ENCODE measurements at places on chromosomes 7 and 10.

DNA sequence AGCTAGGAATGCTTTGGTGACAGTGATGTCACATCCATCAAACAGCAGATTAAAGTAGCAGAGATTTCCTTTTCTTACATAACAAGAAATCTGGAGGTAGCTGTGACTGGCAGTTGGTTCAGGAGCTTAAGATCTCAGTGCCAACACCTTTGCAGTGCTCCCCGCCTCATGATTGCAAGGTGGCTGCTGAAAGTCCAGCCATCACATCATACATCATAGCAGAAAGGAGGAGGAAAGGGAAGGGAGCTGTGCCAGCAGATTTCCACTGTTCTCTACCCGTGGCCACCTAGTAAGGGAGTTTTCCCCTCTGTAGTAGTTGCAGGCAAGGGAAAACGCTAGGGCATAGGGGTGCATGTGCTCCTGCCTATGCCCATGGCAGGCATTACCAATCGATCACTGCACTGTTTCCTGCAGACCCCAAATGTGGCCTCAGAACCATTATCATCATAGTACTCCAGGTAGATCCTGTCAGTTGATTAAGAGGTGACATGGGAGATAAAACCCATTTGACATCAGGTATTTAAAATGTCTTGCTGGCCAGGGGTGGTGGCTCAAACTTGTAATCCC lies 57.9 kb upstream of the GTF2IRD1 start:
- DNase-seq, result no peak

DNA sequence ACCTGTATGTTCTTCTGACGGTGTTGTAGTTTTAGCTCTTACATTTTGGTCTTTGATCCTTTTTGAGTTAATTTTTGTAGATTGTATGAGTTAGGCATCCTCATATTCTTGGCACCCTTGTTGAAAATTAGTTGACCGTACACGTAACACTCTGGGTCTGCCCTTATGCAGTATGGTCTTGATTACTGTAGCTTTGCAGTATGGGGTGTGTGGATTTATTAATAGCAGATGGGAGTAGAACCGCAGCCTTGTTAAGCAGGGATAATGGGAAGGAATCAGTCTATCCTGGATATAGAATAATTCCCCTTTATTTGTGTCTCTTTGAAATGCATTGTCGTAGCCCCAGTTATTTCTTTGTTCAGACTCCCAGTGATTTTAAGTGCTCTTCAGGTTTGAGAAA lies 95.5 kb downstream of the UBE3C start:
- no peak for DNase-seq

- DNase-seq, result no peak
Measured at GRCh38 chr10:61272781-61273180, 180.4 kb downstream of the TMEM26 start.

DNA sequence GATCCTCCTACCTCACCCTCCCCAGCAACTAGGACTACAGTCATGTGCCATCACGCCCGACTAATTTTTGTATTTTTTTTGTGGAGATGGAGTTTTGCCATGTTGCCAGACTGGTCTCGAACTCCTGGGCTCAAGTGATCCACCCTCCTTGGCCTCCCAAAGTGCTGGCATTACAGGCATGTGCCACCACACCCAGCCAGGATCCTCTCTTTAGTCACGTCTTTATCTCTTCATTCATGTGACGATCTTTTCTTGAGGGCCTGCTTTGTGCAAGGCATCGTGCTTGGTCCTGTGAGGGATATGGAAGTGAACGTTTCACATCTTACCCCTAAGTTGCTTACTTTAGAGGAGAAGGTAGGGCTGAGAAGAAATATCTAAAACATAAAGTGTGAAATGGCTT lies 21.6 kb downstream of the WBP1L start:
- DNase-seq, result no peak

DNA sequence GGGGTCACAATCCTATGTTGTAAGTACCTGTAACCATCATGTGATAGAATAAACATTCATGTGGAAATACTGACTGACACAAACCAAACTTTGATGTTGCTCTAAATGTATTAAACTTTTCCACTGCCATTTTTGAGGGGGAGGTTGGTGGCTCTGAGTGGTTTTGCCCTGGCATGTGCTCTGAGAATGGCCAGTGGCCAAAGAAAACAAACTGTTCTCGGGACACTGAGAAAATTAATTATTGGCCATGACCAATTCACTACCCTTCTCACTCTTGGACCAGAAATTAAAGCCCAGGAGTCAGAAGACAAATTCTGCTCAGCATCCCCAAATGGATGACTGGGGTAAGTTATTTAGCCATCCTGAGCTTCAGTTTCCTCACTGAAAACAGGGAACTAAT lies 195.9 kb downstream of the XPNPEP1 start:
- DNase-seq, result no peak

DNA sequence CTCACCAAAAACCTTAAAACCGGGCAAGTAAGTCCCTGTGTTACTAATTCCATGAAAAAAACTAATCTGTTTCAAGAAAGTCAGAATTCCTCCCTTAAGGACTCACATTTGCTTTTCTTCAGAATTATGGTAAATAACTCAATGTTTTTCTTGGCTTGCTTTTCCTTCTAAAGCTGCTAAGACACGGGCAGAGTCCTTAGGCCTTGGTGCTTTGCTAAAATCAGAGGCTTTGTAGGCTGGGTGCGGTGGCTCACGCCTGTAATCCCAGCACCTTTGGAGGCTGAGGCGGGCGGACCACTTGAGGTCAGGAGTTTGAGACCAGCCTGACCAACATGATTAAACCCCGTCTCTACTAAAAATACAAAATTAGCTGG lies 32.0 kb downstream of the GNA12 start:
- peak; percentile 48 for DNase-seq

- peak; percentile 78 for DNase-seq
Measured at GRCh38 chr7:64307254-64308015, 6.3 kb upstream of the ZNF736 start.

Measured in ovary (tissue), 10 donors.